ENCODE measurements at places on chromosomes 5 and 9.

DNA sequence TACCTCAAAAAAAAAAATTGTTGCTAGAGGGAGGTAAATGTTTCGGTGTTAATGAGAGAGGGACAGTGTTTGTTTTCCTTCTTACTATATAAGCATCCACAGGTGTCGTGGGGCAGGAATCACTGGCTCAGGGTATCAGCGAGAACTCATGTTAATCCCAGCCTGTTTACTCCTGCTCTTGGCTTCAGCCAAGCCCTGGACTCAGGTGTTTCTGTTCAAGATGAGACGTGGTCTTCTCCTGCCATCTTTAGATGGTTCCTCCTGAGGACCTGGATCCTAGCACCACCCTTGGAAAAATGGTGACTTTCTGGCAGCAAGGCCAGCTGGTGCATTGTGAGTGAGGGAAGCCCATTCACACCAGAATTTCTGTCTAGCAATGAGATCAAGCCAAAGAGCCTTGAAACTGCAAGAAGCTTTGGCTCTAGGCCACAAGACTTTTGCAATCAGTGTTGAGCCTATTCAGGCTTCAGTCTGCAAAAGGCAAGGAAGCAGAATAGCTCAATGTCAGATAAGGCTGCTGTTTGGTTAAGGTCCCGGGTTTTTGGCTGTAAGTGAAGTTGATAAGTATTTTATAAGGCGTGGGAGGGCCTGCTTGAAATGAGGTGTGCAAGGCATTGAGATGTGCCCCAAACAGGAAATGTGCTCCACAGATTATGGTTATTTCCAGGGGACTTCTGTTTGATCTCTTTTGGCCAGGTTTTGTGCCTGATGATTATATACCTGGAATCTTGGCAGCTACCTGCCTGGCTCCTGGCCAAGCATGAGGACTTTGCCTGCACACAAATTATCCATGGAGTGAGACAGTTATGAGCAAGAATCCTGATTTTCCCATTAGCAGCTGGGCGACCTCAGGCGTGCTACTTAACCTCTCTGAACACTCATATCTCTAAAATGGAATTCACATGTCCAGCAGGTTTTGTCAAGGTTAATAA is 99.8 kb downstream of the TENT4A start:
- no peak for DNase-seq

DNA sequence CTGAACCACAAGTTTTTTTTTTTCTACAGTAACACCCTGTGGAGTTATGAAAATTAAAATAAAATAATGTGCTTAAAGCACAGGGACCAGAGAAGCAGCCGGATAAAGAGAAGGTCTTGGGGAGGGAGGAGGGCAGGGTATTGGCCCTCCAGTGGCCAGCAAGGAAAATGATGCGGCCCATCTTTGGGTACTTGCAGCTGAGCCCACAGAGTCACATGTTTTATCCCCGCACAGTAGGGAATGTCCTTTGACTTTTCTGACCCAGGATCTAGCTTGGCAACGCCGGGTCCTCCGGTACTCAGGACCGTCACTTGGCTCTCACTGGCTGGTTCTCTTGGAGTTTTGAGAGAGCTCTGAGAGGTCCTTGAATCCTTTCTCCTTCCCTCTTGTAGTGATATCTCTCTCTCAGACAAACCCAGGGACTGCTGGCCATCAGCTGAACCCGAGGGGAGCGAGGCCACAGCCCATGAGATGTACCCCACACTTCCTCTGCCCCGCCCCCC is 35.3 kb upstream of the HSPA9 start:
- DNase-seq: no peak

DNA sequence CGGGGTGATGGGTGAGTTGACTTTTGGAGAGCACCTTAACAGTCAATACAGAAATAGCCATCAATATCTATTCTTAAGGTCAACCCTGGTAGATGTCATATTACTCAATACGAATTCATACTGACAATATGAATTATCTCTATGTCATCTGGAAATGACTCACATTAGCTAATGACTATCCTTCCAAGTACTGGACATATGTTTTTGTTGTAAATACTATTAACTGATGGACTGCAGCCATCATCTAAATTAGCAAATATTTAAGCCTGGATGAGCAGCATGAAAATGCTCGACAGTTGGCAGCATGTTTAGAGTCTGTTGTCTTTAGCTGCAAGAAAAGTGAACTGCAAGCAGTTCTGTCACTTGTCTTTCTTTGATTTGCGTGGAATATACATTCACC is 19.6 kb upstream of the ISOC1 start:
- no peak for DNase-seq

- no peak for DNase-seq
These were observed 97.7 kb downstream of the SLC1A3 start for GRCh38 chr5:36704131-36704530.

- DNase-seq: no peak
These were observed 36.2 kb downstream of the UNC5A start for GRCh38 chr5:176846335-176847140.

Measured in SJSA1 (cell line).